ENCODE measurements at places on chromosomes 1 and 21.

- no peak for DNase-seq
- H3K27ac ChIP-seq, result no peak overlapping the region
Observed at GRCh38 chr1:202163281-202164270, 3.2 kb upstream of the PTPN7 start.

DNA sequence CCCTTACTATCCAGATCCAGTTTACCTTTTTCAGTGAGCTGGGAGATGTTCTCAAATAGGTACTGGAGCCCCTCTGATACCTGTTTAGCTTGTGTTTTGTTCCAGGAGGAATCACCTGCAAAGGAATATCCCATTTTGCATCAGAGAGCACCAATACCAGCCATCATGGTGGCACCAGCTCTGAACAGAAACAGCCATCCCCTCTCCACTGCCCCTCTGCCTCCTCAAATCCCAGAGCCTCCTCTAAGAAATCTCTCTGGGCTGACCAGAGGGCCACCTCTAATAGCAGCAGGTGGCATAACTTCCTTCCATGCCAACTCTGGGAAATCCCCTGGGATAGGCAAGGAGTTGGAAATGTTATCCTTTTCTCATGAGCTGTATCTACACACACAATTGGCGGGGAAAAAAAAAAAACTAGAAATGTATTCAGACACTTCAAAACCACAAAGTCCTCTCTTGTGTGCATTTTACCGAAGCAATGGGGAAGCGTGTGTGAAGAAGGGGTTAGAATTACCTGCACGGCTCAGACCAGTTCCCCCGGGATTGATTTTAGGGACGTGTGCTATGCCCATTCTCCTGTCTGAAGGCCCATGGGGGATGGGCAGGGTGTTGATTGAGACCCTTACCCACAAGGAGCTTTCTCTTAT lies 2.4 kb downstream of the PGLYRP4 start:
- peaks cover 19% of the 10 kb centered on the region for H3K27me3 ChIP-seq
- H3K4me3 ChIP-seq, result no peak overlapping the region
- DNase-seq, result no peak
- H3K4me1 ChIP-seq, result peaks cover 12% of the 10 kb centered on the region

- no peaks in the 10 kb centered on the region for H3K27me3 ChIP-seq
- H3K4me3 ChIP-seq, result no peak within 1 kb of the TSS
- H3K27ac ChIP-seq, result peak within 1 kb of the TSS; percentile 26
- no peaks in the 10 kb centered on the region for H3K36me3 ChIP-seq
- DNase-seq, result no peak
Observed at GRCh38 chr1:150887018-150887417, at the start of gene CTXND2. Gene CTXND2, plus strand, starts transcription at chr1:150887136. Its CDS starts 25,179 bp downstream, at chr1:150912315.

DNA sequence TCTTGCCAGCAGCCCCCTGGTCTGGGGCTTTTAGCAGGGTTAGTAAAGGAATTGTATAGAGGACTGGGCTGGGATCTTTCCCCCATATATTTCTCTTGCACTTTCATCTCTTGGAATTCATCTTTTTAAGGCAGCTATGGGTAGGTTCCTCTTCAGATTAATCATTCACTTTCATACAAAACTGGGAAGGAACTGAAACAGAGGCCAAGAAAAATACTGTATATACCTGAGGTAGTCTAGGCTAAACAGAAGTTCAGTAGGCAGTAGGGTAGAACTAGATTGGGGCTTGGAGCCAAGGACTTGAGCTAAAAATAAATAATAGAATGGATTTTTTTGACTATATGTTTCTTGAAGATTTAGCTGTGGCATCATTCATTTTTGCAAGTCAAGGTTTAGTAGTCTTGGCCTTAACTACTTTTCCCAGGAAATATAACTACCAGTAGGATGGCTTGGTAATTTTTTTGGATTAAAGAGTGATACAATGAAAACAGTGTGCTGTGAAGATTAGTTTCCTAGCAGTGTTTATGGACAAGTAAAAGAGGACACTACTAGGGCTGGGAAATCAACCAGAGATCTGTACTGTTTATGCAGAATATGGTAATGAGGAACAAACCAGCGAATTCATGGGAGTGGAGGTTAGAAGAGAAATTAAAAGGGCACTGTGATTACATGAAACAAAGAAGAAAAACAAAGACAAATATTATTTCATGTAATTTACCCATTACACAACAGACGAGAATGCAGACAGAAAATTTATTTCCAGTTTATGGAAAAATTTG lies 50.9 kb upstream of the PTGS2 start:
- no peaks in the 10 kb centered on the region for H3K27me3 ChIP-seq
- no peaks in the 10 kb centered on the region for H3K36me3 ChIP-seq
- H3K27ac ChIP-seq, result no peak overlapping the region
- no peak for DNase-seq
- H3K4me1 ChIP-seq, result no peaks in the 10 kb centered on the region

- H3K27me3 ChIP-seq, result no peaks in the 10 kb centered on the region
- no peak for DNase-seq
- peaks cover 35% of the 10 kb centered on the region for H3K4me1 ChIP-seq
- no peaks in the 10 kb centered on the region for H3K36me3 ChIP-seq
- H3K27ac ChIP-seq, result peak overlapping the region; percentile 55
Observed at GRCh38 chr1:220219136-220219442, 53.2 kb downstream of the RAB3GAP2 start.

GRCh38 chr1:21781815-21782348 lies 1.1 kb downstream of the USP48 start:
- H3K36me3 ChIP-seq, result peaks cover 11% of the 10 kb centered on the region
- H3K4me3 ChIP-seq, result peak overlapping the region; percentile 90
- no peaks in the 10 kb centered on the region for H3K27me3 ChIP-seq
- peak overlapping the region; percentile 97 for H3K27ac ChIP-seq
- H3K4me1 ChIP-seq, result peaks cover 30% of the 10 kb centered on the region
- DNase-seq, result no peak
